ENCODE measurements at places on chromosomes 3 and 15.

DNA sequence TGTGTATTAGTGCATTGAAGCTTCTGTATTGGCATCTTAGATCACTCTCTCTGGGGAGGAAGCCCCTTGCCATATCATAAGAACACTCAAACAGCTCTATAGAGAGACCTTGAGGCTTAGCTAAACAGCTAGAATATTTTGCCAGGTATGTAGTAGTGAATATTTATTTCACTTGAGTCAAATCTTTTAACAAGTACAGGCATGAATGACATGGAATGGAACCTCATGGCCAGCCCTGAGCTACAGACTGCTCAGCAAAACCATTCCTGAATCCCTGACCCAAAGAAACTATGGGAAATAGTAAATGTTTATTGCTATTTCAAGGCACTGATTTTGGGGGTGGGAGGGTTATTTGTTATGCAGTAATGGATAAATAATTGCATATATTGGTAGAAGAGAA is 604.8 kb downstream of the MECOM start:
- DNase-seq: no peak

DNA sequence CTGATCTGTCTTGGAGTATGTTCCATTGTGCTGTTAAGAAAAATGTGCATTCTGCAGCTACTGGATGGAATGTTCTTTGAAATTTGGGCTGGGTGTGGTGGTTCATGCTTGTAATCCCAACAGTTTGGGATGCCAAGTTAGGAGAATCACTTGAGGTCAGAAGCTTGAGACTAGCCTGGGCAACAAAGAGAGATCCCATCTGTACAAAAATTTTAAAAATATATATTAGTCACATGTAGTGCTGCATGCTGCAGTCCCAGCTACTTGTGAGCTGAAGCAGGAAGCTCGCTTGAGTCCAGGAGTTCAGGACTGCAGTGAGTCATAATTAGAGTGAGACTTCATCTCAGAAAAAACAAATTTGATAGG is 62.8 kb upstream of the PLSCR4 start:
- DNase-seq: no peak

DNA sequence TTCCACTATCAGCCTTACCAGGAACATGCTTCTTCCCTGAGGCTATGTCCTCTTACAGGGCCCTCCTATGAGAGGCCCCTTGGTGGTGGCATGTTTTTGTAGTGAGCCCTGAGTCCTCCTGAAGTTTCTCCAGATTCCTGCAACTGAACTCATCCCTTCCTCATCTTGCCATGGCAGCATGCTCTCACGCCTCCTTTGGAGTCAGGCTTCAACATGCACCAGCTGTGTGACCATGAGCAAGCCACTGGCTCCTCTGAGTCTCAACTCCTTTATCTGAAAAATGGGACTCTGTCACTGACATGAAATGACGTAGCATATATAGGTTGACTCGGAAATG is 216.3 kb upstream of the TLE3 start:
- DNase-seq: no peak

DNA sequence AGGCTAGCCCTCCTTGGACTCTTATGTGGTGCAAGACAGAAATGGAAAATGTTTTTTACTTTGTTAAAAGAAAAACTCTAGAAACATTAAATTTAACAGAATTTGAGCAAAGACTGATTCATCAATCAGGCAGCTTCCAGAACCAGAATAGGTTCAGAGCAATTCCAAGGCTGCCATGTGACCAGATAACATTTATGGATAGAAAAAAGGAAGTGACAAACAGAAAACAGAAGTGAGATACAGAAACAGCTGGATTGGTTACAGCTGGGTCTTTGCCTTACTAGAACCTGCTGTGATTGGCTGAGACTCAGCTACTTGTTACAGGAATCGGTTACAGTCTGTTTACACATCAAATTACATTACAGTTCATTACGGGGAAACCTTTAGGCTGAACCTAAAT is 22.5 kb upstream of the OTOL1 start:
- no peak for DNase-seq

DNA sequence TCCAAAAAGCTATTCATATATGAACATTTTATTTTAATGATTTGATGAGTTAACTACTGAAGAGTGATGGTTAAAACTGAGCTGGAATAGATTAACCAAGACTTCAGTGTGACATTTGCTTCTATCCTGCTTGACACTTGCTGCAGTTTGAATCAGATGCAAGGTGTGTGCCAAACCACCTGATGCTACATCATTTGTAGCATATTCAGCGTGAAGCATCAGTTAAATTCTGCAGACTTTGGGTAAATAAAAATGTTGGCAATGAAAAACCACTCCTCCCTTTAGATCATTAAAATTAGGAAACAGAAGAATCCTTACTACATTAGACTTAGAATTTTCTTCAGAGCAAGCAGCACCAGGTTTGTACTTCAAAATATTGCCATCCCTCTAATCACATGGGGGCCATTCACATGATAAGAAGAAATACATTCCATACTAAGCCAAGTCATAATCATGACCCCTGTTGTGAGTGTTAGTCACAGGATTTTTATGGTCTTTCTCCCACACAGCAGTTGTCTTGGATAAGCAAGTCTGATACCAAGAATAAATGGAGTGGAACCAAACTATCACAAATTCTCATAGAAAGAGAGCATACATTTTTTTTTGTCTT is 160.7 kb upstream of the TNIK start:
- no peak for DNase-seq

DNA sequence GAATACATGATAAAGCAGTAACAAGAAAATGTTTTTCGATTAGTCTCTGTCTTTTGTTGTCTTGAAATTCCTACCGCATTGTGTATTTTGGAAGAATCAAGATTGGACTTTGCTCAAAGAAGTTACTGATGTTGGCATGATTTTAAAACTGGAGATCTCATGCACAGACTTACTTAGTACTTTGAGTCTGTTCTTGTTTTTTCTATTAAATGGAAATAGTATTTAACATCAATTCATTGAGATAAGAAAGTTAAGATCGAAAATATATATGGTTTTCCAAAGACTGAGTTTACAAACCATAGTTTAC is 2.6 kb downstream of the ABHD10 start:
- DNase-seq: no peak

- no peak for DNase-seq
These were observed 156.3 kb downstream of the HCN4 start for GRCh38 chr15:73212424-73212823.

- DNase-seq: no peak
These were observed 229.8 kb upstream of the PLSCR5 start for GRCh38 chr3:146834917-146835316.

DNA sequence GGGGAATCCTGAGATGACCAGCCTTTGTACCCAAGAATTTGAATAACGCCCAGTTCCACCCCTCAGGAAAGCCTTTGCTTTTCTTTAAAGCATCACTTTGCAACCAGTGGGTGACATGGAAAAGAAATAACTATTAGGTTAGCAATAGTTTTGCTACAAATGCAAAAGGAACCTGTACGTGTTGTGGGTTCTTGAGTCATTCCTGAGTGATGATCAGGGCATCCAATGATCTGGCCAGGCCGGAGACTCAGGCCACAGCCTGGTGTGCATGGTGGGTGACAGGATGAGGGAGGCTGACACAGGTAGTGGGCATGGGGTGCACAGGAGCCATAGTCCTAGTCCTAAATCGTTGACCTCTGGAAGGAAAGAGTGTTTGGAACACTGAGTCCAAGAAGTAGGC is 321.4 kb upstream of the IL12A start:
- no peak for DNase-seq

DNA sequence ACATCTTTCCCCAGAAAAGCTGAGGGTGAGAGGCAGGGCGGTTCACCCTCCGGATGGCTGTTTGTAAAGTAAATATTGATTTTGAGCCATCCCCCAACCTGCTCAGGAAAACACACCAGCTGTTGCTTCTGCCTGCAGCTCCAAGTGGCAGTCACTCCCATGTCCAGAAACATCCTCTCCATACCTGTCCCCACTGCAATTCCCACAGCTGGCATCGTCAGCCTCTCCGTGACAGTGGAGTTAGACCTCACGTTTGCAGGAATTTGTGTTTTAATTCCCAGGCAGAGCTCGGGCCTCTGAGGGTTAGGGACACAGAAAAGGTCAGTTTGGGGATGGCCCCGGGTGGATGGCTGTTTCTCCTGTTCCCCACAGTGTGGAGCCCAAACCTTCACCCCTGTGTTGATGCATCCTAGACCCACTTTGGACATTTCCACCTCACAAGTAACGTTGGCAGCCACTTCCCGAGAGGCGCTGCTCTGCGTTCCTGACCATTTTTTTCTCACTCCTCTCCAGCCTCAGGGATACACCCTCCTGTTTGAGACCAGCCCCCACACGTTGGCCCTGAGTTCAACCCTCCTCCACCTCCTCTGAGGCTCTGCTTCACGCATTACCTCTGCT is 11.8 kb upstream of the FAM174B start:
- no peak for DNase-seq

DNA sequence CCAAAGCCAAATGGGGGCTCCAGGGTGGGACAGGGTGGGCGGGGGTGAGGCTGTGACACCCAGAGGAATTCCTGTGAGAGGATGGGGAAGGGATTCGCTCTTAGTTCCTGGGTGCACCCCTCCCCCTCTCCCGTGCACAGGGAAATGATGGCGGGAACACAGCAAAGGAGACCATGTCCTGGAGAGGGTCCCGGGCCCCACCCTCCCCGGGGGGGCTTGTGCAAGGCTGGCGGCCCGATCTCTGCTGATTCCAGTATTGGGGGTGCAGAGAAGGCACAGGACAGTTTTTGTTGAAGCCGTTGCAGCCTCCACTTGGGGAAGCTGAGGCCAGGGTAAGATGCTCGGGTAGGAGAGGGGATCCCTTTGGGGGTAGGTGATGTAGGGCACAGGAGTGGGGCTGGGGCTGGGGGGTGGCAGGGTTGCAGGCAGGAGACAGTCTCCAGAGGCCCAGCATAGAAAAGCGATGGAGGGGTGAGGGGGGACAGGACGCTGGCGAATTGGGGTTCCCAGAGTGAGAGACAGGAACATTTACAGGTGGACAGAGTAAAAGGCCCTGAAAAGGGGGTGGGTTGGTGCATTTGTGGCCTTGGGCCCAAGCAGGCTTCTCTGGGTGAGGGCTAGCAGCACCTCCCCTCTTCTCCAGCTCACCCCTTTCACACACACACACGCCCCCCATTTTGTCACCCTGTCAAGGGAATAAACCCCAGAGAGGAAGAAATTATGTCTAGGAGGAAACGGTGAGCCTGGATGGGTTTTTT is 38.5 kb downstream of the HMCES start:
- DNase-seq: no peak

GRCh38 chr15:94023531-94023930 is 207.8 kb upstream of the MCTP2 start:
- DNase-seq: no peak

DNA sequence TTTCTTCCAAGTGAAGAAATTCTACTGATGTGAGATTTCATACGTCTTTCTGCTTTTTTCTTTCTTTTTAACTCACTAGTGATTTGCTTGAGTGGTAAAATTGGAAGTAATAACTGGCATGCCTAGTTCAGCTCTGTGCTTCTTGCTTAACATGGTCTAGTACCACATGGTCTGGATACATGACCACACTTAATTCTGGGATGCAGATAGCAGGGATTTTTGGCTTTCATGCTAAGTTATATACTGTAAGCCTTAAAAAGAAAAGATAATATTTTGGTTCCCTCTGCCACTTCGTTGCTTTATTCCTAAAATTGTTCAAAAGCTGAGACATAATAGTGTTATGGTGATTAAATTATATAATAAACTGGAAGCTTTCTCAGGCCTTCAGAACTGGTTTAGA is 174.3 kb downstream of the OXSM start:
- no peak for DNase-seq

DNA sequence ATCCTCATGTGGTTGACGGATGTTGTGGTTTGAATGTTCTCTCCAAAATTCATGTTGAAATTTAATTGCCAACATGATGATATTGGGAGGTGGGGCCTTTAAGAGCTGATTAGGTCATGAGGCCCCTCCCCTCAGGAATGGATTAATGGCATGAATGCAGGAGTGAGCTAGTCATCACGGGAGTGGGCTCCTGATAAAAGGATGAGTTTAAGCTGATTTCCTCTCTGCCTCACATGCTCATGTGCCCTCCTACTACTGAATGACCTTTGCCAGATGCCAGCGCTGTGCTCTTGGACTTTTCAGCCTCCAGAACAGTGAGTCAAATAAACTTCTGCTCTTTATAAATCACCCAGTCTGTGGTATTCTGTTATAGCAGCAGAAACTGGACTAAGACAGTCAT is 111.2 kb downstream of the MYO5A start:
- no peak for DNase-seq

DNA sequence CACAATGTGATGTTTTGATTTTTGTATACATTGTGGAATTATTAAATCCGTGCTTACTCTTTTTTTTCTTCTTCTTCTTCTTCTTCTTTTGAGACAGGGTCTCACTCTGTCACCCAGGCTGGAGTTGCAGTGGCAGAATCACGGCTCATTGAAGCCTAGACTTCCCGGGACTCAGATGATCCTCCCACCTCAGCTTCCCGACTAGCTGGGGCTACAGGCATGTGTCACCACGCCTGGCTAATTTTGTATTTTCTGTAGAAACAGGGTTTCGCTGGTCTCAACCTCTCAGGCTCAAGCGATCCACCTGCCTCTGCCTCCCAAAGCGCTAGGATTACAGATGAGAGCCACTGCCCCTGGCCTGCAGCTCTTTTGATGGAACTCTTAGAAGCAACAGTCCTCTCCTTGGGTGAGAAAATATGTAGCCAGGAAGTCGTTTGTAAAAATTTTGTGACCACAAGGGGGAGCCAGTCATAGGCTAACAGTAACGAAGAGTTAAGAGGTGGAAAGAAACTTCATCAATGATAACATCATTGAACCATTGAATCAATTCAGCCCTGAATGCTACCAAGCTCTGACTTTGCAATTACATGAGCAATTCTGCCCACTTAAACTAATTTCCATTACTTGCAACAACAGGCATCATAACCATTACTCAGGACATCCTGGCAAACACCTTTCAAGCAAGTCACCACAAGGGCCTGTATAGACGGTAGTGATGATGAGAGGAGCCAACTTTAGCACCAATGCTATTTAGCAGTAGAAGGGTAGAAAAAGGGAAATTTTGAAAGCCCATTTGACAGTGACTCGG is 16.7 kb upstream of the CMTM7 start:
- DNase-seq: peak; percentile 53

DNA sequence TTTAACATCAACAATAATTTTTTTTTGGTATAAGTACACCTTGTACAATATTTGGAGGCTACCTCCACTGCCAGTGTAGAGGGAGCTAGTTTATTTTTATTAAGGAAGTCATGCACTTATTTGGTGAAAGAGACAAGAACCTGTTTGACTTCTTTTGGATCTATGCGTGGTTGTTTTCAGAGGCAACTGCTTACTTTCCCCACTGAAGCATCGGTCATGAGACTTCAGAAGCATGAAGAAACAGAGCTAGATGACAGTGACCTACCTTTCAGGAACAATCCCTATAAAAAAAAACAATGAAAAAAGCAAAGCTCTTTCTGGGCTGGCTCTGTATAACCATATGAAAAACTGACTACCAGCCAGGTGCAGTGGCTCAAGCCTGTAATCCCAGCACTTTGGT is 20.0 kb upstream of the ZNF148 start:
- no peak for DNase-seq

DNA sequence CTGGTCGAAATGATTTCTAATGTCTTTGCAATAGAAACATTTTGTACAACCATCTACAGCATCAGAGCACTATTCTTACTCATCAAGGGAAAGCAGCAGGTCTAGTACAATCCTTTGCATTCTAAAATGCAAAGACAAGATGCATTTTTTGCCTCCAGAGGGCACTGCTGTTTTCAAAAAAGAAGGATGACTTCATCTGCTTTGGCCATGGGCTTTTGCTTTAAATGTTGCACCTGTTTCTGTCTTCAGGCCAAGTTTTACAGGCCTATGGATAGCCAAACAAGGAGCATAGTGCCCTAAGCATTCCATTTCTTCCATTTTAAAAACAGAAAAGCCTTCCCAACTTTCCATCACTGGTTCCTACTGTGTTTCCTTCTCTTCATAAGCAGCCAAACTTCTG is 3.4 kb downstream of the PARP9 start:
- DNase-seq: peak; percentile 76

Measured in GM13977 (cell line).